ENCODE measurements at places on chromosomes 2 and 18.

GRCh38 chr2:160390544-160391455 lies 102.8 kb downstream of the RBMS1 start:
- no peak for DNase-seq

- no peak for DNase-seq
Measured at GRCh38 chr2:236257136-236257535, 7.1 kb downstream of the ASB18 start.

DNA sequence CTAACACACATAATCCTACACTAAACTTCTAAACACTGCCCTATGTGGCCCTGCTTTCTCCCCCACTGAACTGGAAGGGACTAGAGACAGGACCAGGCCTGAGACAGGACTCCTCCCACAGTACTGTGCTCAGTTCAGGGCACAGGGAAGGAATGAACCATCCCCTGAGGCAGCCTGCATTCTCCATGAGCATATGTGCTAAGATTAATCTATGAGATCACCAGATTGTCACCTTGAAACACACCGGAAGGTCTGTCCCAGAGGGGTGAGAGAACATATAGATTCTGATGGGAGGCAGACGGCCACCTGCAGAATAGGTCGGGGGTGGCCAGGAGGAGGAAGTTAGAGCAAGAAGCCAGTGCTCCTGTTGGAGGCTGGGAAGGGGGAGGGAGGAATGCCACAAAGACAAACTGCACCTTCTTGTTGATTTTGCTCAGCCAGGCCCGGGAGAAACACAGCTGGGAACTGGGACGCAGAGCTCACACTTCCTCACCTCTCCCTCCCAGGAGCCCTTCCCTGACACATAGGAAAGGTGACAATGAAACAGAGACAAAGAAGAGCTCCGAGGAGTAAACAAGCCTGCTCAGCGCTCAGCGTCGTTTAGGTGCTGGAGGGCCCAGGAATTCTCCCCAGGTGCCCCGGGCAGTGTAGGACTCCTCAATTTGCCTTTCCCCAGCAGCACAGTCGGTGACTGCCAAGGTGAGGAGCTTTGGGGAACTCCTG lies 52.1 kb downstream of the ZBTB7C start:
- no peak for DNase-seq

DNA sequence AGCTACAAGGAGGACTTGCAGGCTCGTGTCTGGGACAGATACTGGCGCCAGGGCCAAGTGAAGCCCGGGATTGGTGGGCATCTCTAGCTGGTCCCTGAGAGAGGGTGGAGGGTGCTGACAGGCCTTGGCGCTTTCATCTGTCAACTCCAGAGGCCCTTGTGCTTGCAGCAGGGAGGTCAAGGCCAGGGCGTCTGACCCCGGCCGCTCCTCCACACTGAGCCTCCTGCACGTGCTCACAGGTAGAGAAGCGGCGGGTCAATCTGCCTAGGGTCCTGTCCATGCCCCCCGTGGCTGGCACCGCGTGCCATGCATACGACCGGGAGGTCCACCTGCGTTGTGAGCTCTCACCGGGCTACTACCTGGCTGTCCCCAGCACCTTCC lies 9.5 kb downstream of the CAPN10 start:
- DNase-seq: no peak
